ENCODE measurements at places on chromosomes 5 and 9.

- DNase-seq: no peak
Observed at GRCh38 chr5:175539936-175540335, 61.6 kb downstream of the SFXN1 start.

DNA sequence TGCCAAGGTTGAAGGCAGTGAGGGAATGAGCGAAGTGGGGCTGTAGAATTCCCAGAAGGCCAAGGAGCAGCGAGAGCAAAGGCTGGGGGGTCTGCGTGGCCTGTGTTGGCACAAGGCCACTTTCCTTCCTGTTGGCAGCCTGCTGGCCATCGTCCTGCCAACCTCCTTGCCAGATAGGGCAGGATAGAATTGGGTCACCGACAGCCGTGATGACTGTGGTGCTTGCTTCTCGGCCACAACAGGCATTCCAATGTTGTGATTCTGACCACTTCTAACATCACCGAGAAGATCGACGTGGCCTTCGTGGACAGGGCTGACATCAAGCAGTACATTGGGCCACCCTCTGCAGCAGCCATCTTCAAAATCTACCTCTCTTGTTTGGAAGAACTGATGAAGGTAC lies 18.9 kb downstream of the TRIP13 start:
- DNase-seq: no peak

GRCh38 chr9:113137196-113138168 lies 13.3 kb upstream of the SLC31A2 start:
- DNase-seq: no peak

DNA sequence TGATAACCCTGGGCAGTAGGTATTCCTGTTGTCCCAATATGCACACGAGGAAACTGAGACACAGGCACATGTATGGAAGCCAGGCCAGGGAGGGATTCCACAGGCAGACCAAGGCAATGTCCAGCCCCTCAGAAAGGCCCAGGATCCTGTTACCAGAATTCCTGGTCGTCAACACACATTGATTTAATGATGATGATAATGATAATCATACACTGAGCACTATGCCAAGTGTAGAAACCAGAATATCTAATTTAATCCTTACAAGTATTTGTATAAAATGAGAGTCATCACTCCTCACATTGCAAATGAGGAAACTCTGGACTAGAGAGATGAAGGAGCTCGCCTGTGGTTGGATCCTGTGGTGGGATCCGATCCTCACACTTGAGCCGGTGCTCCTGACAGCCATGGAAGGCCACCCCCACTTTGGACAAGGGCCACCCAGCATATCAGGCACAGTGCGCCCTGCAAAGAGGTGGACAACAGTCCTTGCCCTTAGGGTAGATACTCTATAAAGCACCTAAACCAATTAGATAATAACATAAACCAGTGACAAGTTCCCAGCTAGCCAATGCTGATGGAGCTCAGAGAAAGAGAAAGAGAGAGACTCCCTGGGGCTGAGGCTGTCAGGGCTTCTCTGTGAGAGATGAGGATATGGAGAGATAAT lies 185.3 kb downstream of the SLIT3 start:
- no peak for DNase-seq

DNA sequence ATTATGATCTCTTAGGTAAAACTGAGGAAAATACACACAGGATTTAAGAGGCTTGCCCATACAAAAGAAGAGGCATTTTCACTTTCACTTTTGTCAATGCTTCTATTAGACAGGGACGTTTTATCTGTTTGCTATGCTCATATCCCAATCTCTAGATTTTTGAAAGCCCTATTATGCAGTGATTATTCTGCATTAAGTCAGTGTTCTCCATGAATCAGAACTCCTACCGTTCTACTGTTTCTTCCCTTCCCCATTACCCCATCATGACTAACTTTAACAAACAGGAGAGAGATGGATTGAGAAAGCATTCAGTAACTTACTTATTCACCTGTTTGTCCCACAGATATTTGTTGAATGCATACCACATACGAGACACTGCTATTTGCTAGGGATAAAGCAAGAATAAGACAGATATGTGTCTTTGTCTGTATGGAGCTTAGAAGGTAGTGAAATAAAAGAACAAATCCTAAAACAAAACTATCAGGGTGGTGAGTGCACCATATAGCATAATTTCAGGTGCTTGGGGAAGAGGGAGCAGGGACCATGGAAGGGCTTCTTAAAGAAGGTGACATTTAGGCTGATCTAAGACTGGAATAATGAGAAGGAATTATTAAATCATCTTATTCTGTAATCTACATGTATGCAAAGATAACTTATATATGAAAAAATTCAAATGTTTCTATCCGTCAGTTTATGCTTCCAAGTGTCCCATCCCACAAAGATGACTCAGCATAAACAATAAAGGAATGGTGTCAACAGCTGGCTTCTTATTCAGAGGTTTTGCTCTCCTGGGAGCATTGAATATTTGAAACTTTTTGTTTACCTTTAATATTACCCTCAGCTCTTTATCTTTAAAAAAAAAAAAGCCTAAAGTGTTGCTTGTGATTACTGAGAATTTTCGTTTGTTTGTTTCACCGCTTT lies 328.1 kb downstream of the HINT1 start:
- no peak for DNase-seq

- no peak for DNase-seq
Observed at GRCh38 chr5:173923218-173924095, 35.3 kb downstream of the CPEB4 start.

DNA sequence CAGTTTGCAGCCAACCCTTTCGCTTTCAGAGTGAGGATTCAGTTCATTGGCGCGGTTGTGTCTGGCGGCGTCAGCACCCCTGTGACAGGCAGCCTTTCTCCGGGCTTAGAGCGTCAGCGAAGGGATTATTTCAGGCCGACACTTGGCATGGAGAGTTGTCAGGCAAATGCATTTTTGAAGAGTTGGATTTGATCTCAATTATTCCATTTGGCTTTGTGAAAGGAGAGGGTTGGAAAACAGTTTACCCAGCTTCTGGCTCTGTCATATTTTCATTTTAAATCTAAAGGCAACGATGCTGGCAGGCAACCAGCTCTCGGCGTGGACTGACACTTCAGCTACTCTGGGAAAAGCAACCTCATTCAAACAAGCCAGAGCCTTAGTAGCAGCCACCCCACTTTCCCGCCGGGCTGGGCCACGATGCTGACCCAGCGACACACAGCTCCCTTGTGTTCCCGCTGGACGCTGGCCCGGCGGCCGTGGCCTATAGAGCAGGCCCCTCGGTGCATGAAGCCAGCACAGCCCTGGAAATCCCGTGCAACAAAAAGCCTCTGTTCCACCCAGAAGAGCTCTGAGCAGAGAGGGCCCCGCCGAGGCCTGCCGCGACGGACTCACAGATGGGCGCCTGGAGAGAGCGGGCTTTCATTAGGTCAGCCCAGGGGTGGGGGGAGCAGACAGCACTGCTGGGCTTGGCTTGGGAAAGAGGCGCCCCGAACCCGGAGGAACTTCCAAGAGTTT lies 28.9 kb upstream of the LPCAT1 start:
- no peak for DNase-seq

GRCh38 chr5:1014346-1014745 lies 5.7 kb downstream of the NKD2 start:
- no peak for DNase-seq

DNA sequence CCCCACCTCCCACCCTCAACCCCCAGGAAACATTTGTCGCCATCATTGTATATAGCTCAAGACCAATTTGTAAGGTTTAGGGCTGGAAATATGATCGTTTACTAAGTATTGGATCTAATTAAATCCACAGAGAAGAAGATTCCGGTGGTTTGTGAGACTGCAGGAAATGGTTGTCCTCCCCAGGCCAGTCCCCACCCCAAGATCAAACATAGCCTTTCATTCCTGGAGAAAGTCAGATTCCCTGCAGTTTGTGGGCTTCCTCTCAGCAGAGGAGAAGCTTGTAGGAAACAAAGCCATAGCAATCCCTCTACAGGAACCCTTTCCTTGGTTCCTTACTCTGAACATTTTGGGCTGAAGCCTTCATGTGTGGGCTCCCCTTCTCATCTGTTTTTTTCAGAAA lies 79.2 kb upstream of the TBCA start:
- DNase-seq: no peak

GRCh38 chr5:116472274-116472673 lies 102.3 kb downstream of the SEMA6A start:
- no peak for DNase-seq

- DNase-seq: no peak
Observed at GRCh38 chr5:72046106-72046505, 61.2 kb upstream of the MAP1B start.

- no peak for DNase-seq
Observed at GRCh38 chr9:18036422-18037187, 437.3 kb upstream of the ADAMTSL1 start.

DNA sequence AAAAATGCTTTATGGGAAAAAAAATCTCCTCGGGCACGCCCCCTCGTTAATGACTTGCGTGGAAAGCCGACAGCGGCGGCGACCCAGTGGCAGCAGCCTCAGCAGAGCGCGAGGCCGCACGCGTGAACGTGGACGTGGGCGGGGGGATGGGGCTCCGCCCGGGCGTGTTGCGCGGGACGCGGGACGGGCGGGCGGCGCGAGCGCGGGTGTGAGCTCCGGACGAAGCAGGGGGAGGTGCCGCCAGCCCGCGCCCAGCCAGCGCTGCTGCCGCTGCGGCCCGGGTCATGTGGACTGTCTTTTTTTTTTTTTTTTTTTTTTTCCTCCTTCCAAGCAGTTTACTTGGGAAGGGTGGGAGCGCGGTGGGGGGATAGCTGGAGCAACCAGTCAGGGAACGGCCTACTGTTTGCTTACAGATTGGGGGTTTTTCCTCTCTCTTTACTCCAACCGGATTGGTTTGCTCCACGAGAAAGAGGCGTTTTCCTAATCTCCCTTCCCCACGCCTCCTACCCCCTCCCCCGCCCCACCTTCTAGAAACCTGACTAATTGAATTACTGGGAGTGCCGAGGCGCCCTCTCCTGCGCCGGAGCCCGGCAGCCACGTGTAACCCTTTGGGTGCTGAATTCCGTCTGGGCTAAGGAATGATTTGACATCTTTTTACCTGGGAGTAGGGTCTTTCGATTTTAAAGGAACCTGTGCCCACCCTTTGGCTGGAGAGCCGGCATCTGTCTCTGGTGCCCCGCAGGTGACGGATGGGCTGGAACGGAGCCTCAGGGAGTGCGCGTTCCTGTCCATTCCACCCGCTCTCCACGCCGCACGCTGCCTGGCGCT lies 1.7 kb upstream of the EFNA5 start:
- no peak for DNase-seq

DNA sequence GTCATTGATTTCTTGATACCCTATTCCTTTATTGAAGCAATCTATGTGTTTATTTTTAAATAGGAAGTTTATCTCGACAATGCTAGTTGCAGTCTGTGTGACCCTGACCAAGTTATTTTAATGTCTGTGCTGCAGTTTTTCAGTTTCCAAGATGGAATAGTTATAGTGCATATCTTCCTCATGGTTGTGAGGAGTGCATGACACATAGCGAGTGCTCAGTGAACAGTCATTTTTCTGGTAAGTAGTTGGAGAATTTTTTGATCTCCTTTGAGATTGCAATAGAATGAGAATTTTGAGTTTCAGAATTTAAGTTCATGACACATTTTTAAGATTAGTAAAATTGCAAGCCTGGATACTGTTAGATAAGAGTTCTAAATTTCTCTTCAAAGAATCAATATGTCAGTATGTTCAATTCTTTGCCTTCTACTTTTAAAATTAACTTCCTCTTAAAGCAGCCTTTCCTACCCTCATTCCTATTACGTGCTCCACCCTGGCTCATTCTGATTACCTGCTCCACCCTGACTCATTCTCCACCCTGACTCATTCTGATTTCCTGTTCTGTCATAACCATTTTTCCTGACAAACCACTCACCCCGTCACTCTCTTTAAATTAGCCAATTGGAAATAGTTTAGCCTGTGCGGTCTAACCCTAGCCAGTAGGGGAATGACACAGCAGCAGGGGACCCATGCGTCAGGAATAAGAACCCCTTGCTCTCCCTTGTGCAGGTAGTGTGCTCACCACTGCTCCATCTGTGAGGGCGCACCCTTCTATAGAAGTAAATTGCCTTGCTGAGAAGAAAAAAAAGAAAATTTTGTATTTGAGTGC lies 30.7 kb downstream of the SPIN1 start:
- DNase-seq: no peak

All from stimulated activated CD4-positive, alpha-beta T cell treated with anti-CD3 and anti-CD28 coated beads, Interleukin-1b, Interleukin-23, amount 100 ng/mL, for 1 hour (primary cell).